Tibial nerve (tissue), 4 donors: ENCODE measurements at places on chromosomes 3 and 15. TPM values are rescaled to one million over a fixed set of nuclear protein-coding genes. Genes with fewer than 3 reads are reported as not detected.

Gene TEX55
- not detected for total RNA-seq

Gene PGBD4
- total RNA-seq, result 0.90 TPM

Gene LAMB2
- total RNA-seq, result 844 TPM

Gene CGNL1
- 15.9 TPM for total RNA-seq

GRCh38 chr3:60206206-60206605 lies 1045.0 kb downstream of the FHIT start:
- H3K27me3 ChIP-seq, result no peaks in the 10 kb centered on the region
- DNase-seq, result no peak
- H3K36me3 ChIP-seq, result no peaks in the 10 kb centered on the region
- H3K4me1 ChIP-seq, result no peaks in the 10 kb centered on the region

DNA sequence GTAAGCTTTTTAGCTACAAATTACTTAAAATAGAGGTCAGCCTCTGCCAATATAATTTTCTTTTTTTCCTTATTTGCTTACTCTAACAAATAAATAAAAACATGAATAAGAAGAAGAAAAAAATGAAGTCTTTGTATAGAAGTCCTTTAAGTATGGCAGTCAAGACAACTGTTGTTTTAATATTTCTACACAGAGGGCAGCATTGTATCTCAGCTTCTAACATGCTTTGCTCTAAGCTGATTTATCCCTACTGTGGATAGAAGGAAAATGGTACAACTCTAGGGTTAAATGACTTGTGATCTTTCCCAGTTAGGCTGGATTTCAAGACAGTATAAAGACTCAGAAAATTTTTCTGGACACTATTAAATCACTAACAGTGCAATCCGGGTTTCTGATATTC lies 104.3 kb upstream of the MEIS2 start:
- no peak overlapping the region for H3K4me3 ChIP-seq
- no peak for DNase-seq
- no peaks in the 10 kb centered on the region for H3K36me3 ChIP-seq
- H3K27ac ChIP-seq, result no peak overlapping the region
- H3K4me1 ChIP-seq, result no peaks in the 10 kb centered on the region

DNA sequence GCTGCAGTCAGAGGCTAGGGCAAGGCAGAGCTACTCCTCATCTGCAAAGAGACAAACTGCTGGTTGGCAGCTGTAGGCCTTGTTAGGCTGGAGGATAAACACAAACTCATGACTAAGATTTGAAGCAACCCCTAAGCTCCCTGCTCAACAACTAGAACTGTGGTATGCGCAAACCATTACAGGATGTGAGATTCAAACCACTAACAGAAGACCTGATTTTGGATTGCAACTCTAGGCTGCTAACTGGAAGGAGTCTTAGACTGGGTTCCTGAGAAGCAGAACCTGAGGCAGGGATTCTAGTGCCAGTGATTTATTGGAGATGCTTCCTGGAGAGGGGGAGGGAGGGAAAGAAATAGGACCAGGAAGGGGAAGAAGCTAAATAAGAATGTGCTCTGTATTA lies 22.5 kb downstream of the CCR4 start:
- H3K27ac ChIP-seq, result no peak overlapping the region
- no peaks in the 10 kb centered on the region for H3K4me1 ChIP-seq
- DNase-seq, result no peak
- H3K27me3 ChIP-seq, result no peaks in the 10 kb centered on the region

GRCh38 chr15:70096215-70097062 lies 1.3 kb downstream of the TLE3 start:
- peak; percentile 37 for DNase-seq
- peaks cover 47% of the 10 kb centered on the region for H3K4me1 ChIP-seq
- no peaks in the 10 kb centered on the region for H3K36me3 ChIP-seq
- H3K27ac ChIP-seq, result peak overlapping the region; percentile 94
- H3K27me3 ChIP-seq, result no peaks in the 10 kb centered on the region
- H3K4me3 ChIP-seq, result peak overlapping the region; percentile 86
